CD4-positive, alpha-beta T cell treated with Interleukin-15 for 1 hour (primary cell): ENCODE measurements at places on chromosomes 6 and 20.

- DNase-seq = no peak
Measured at GRCh38 chr6:120606743-120607142, 727.5 kb downstream of the TBC1D32 start.

GRCh38 chr6:1327630-1328029 is 15.7 kb downstream of the FOXQ1 start:
- DNase-seq = no peak

DNA sequence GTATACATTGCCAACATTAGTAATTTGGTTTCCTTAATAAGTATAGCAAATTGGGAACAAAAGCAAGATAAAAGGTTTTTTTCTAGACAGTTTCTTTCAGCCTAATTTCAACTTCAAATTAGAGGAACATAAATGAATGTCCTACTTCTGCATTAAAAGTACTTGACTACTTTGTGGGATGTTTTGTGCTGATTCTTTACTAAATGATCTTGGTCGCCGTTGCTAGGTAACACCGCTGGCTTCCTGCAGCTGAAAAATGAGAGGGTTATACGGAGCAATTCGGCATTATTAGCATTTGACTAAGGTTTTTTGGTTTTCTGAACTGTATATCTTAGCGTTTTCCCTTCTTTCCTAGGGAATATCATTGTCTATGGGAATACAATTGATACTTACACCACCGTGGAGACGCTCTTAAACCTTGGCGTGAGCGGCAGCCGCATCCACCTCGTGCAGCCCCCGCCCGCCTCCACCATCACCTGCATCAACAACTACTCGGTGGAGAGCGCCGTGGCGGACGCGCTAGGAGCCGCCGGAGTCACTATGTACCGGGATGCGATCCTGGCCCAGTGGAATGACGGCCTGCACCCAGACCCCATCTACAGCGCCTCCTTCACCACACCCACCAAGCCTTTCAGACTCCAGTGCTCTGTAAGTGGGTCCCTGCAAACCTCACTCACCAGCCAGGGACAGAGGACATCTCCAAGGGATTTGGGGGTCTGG is 90.9 kb upstream of the INSM1 start:
- no peak for DNase-seq

DNA sequence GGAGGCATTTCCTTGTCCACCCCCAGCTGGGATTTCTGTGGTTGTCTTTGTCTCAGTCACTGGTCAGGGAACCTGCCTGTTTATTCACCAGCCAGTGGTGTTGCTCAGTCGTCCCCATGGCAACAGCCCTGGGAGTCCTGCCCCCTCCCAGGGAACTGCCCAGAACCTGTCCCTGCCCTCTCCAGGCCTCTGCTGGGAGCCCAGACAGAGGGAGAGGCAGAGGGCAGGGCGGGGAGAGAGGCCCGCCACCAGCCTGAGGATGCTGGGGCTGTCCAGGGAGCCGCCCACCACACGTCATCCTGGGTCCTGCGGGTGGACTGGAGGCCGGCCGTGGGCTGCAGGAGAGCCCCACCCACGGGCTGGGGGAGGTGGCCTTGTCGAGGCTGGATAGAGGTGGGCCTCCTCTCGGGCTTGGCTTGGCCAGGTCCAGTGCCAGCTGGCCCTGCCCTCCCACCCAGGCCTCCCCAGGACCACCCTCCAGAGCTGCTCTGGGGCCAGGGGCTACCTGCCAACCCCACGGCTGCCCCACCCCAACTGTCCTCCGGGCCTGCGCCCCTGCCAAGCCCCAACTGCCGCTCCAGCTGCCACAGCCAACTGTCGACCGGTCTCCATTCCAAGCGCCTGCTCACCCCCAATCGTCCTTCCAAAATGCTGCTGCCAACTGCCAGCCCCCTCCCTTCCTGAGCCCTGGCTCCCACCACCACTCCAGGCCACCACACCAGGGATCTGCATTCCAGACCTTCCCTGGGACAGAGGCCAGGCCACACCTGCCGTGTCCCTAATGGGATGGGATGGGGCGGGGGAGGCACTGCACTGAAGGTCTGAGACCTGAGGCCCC is 4.2 kb upstream of the ZBTB46 start:
- no peak for DNase-seq

DNA sequence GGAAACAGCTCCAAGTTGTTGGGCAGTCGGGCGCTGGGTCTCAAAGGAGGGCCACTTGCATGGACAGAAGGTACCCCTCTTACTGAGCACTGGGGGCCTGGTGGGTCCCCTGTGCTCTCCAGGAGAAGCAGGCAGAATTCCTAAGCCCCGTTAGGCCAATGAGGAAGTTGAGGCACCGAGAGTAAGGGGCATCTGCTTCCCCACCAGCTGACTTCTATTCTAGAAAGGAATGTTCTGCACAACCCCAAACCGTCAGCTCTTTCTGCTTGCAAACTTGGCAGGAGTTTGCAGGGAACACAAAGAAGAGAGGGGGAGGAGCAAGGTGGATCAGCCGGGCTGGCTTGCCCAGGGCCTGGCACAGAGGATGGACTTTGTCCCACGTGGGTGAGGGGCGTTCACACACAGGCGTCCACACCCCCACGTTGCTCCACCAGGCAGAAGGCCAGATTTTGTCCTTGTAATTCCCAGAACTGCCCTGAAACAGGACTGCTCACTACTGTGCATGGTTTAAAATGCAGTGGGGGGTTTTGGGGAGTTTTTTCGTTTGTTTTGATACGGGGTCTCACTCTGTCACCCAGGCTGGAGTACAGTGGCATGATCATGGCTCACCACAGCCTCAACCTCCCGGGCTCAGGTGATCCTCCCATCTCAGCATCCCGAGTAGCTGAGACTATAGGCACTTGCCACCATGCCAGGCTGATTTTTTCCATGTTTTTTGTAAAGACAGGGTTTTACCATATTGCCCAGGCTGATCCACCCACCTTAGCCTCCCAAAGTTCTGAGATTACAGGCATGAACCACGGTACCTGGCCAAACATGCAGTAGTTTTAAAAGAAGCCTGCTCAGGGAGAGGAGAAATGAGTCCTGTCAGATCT is 93.3 kb downstream of the SNX5 start:
- DNase-seq = no peak

DNA sequence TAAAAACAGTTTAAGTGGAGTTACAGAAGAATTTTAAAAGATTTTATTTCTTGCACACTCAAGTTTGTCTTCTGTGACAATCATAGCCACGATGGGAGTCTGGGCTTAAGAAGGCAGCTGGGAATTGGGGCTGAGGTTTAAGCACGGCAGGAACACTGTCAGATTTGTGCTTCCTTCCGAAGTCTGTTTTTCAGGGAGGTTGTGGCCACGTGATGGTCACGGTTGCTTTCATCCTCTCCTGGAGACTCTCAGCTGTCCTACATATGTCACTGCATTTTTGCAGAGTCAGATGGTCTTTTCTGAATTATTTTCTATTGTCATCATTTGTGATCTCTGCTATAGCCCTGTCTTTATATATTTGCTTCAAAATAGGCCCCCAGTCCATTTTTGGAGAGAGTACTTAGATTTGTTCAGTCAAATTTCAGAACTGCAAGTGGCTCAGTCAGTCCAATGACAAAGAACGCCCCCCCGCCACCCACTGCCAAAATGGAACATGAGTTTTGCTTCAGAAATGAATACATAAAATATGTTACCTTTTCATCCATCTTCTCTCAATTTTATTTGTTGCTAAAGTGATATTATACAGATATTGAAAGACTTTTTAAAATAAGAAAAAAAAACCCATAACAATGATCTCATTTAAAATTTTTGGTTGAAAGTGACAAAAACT is 111.8 kb upstream of the ZFP64 start:
- no peak for DNase-seq

DNA sequence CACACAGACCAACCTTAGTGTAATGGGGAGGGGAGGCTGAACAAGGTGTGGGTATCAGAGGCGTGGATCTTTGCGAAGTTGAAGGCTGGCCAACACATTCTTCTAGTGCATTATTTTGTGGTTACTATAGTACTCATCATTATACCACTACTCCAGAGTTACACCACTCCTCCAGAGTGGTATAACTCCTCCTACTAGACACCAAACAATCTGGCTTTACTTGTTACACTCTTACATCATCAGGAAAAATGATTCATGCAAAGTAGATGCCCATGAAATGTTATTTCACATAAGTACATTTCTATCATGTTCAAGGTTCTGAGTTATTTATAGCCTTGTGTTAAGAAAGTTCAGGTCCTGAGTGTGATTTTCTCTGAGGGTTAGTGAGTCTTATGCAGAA is 443.1 kb upstream of the OPRM1 start:
- DNase-seq = no peak

DNA sequence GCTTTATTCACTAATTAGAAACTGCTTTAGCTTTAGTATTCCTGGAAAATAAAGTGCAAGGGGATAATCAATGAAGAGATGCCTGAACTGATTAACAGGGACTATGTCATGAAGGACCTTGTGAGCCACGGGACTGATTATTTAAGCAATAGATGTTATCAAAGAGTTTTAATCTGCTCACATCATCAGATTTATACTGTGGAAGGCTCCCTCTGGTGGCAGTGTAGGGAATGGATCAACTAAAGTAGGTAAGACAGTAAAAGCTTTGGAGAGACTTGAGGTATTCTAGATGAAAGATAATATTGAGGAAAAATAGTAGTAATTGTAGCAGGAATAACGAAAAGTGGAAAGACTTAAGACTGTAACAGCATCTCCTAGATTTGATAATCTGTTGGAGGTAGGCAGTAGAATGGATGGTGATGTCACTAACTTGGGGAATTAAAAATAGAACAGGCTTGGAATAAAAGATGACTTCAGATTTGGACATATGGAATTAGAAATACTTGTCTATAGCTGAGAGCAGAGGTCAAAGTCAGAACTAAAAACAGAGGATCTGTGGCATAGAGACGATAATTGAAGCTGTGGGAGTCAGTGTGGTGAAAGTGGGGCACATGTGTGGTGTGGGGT is 80.3 kb upstream of the HTR1E start:
- DNase-seq = no peak

- no peak for DNase-seq
Measured at GRCh38 chr20:2378893-2379292, 1.8 kb upstream of the TGM6 start.

GRCh38 chr6:43771858-43772680 is 2.1 kb downstream of the VEGFA start:
- DNase-seq = no peak

DNA sequence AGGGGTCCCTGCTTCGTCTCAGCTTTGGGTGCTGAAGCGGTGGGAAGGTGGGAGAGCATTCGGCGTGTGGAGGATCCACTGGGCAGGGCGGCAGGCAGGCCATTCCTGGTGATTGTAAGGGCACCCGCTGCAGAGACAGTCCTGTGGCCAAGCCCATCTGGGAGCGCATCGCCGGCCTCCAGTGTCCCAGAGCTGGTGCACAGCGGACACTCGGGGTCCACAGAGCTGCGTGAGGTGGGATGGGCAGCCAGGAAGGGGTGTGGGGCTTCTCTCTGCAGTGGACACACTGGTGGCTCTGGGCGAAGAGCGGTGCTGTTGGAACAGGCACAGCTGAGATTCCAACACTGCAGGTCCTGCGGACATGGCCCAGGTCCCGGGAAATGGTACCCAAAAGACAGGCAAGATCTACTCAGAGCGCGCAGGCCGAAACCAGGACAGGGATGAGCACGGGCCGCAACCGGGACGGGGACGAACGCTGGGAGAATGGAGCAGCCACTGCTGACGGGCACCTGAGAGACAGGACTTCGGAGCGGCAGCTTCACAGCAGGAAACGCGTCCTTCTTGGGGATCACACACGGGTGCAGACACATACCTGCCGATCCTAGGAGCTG is 188.2 kb downstream of the ERMARD start:
- no peak for DNase-seq

DNA sequence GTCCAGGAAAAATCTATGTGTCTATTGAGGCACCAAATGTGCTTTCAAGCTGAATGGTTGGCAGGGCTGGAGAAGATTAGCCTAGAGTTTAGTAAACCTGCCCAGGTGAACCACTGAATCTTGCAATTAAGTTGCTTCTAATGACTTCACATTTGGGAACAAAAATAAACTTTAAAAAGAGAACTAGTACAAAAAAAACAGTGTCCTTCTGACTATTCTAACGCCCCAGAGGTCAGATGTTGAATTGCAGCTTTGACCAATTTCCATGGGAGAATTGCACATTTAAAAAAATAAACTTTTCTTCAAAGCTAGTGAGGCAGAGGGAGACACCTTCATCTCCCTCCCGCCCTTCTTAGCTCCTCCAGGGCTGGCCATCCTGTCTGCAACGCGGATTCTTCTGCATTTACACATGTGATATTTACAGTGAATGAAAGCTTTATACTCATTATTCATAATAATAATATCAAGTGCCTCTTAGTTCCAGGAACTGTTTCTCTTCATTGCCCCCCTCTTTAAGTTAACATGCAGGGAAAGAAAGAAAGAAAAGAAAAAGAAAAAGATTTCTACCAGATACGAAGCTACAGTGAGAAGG is 270.2 kb downstream of the SMOC2 start:
- no peak for DNase-seq

DNA sequence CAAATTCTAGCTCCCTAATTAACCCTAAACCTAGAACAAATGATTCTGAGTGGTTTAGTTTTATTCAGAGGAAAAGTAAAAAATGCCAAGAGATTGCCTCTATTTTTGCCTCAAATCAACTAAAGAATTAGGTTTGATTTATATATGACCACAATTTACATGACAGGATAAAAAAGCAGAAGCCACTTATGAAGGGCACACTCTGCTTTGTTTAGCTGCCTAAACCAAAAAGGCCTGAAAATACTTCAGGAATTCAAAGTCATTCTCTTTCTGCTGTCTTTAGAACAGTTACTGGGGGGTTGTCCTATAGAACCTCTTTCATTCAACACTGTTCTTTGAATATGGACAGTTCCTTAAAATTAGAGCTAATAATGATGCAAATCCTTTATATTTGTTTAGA is 5.3 kb downstream of the FBXO5 start:
- DNase-seq = no peak

- no peak for DNase-seq
Measured at GRCh38 chr6:30399390-30400058, 54.6 kb downstream of the RPP21 start.

DNA sequence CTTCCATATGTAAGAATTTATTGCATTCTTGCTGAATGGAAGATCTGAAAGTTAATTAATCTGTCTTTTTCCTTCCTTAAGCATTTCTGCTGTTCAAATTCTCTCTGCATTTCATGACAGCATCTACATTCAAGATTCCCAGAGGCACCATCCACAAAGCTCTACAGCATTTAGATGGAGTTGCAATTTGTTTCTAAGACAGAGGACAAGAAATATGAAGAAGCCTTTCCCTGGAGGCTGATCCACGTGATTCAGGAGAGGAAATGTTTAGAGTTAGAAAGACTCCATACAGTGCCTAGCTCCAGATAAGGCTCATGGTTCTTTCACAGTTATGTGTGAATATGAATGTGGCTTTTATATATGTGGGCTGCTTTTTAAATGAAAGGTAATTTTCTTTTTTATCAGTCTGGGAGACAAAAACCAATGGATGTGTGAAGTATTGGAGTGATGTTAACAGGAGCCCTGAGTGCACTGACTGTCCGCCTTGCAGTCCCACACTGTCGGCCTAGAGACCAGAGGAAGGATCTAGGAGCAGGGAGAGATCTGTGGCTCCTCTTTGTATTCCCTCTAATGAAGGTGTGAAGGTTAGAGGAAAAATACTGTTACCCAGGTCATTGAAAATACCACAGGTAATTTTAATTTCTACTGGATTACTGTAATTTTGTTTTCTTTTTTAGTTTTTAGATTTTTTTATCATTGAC is 686.6 kb upstream of the GJE1 start:
- no peak for DNase-seq
